Activated CD4-positive, alpha-beta T cell treated with anti-CD3 and anti-CD28 coated beads for 4 hours (primary cell): ENCODE measurements at places on chromosomes 11 and 22.

GRCh38 chr11:62427630-62428233, 8.9 kb downstream of the SCGB1A1 start:
- no peak for DNase-seq

- DNase-seq = peak; percentile 41
Observed at GRCh38 chr22:28442264-28442710, 237.4 kb downstream of the TTC28 start.

DNA sequence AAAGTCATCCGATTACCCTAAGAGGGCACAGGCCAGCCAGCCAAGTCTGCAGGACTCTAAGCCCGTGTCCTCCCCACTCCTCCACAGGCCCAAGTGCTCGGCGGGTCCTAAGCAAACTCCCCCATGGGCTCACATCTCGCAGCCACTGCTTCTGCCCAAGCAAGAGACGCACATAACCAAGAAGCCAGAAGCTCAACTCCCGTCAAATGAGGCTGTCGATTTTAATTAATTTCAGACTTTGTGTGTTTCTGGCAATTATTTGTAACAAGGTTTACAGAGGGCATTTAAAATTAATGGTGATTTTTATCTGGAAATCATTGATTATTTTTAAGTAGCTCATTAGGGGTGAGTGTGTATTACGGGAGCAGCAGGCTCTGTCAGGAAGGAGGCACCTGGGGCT, 27.4 kb downstream of the PHF21B start:
- DNase-seq = no peak

DNA sequence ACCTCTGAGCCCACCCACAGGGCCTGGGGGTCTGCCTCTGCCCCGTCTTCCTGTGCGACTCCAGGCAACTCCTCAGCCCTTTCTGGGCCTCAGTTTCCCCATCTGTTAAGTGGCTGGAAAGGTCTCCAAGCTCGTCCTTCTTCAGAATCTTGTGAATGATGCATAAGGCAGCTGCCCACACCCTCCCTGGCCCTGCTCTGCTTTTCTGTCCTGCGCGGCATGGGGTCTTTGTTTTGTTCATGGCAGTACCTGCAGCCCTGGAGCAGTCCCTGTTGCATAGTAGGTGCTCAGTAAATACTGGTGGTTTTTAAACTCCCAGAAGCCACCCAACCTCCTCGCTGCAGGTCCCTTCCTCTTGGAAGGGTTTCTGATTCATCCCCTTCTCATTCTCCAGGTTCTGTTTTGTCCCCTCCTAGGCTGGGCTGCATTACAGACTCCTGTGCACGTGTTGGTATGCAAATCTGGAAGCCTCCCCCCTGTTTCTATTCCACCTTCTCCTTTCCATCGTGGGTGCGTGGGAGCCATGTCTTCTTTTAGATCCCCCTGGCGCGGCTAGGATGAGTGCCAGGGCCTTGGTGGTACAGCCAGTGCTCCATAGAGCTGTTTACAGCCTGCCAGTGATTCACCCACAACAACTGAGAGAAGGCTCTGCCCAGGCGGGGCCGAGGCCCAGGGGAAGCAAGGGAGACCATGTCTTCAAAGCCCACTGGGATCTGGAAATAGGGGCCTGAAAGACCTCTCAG, 19.3 kb upstream of the SYT7 start:
- no peak for DNase-seq

- no peak for DNase-seq
Observed at GRCh38 chr11:128803449-128804245, 63.4 kb downstream of the KCNJ1 start.

- no peak for DNase-seq
Observed at GRCh38 chr11:63942803-63943202, 4.0 kb downstream of the NAA40 start.

GRCh38 chr11:59184691-59185339, 12.9 kb downstream of the DTX4 start:
- no peak for DNase-seq

DNA sequence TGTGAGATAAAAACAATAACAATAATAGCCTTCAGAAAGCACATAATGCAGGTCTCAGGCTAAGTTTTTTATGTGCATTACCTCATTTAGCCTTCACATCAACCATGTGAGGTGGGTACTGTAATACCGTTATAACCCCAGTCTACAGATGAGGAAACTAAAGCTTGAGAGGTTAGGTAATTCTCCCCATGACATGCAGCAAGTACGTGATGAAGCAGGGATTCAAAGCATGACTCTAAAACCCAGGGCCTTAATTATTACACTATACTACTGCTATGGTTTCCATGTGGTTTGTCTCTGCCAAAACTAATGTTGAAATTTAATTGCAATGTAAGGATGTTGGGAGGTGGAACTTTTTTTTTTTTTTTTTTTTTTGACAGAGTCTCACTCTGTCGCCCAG, 37.7 kb upstream of the FDX1 start:
- no peak for DNase-seq

DNA sequence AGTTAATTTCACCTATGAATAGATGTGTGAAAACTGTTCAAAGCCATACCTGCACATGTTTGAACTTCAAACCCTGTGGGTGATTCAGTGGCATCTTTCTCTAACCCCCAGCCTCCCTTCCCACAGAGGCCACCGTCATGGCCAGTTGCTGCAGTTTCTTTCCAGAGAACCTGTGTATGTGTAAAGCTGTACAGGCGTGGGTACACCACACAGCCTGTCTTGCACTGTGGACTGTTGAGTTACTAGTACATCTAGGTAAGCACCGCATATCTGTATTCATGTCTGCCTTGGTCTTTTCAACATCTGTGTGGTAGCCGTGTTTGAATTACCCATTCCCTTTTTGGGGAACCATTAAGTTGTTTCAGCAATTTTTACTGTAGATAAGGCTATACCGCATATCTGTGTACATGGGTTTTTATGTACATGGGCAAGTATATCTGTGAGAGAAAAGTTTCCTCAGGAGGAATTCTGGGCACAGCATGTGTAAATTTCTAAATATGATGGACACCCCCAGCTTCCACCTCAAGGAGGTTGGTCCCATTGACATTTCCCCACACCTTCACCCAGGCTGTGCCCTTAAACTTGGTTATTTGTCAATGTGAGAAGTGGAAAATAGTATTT, 13.9 kb downstream of the NEAT1 start:
- DNase-seq = no peak

DNA sequence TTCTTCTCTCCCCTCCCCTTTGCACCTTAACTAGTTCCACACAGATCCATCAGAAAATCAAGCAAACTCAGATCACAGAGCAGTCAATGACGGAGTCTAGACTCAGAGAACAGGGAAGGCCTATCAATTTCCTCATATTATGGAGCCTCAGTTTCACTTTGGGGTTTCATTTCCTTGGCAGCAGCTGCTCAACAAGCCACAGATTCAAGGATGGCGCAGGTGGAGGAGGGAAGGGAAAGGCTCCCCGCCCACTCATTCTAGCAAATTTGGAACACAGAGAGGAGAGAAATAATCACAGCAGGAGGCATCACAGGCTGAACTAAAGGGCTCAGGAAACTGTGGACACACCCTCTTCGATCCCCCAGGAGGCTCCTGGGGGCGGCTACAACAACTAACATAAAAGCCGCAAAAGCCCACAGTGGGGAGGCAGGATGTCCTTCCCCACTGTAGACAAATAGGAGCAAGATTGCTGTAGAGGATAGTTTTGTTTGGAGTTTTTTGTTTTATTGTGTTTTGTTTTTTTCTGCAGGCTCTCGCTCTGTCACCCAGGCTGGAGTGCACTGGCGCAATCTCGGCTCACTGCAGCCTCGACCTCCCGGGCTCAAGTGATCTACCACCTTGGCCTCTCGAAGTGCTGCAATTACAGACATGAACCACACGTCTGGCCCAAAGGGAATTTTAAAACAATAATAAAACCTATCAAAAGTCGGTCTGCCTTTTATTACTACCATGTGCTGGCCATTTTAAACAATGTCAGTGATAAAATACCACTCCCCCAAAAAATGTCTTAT, 3.4 kb downstream of the PLAAT3 start:
- no peak for DNase-seq
